ENCODE measurements at places on chromosomes 12 and 14. TPM values are rescaled to one million over a fixed set of nuclear protein-coding genes. Genes with fewer than 3 reads are reported as not detected.
A peak's percentile ranks its signal among the peaks of the same experiment; 100 is the strongest.

- peak; percentile 85 for DNase-seq
These were observed 67.2 kb upstream of the FAM181A start for GRCh38 chr14:93859957-93860356.

DNA sequence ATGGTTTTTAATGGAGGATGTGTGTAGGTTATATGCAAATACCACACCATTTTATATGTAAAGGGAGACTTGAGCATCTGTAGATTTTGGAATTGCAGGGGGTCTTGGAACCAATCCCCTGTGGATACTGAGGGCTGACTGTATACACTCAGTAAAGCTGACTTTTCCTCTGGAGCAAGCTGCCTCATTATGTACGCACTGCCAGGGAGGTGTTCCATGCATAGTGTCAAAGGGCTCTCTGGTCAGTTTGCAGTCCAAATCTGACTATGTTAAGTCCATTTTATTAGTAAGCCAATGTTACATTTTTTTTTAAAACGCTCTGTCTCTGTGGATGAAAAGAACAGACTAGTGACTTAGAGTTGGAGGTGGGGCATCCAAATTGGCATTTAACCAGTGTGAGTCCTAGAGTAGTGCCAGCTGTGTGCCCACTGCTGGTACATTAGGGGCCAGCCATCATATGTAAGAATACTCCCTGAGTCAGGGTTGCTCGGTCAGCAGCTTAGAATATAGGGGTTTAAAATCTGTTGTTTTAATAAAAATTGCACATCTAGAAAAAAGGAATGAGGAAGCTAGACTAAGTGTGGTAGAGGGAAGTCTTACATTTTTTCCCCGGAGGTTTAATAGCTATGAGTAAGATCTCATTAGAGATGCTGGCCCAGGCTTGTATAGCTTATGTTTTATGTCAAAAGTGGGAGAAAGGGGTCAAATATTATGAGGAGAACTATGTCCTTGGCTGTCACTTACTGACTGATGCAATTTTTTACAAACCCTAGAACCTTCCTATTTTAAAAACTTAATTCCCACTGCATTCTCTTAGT lies 87.0 kb downstream of the TESC start:
- no peak for DNase-seq

- no peak for DNase-seq
These were observed 59.4 kb downstream of the TTC7B start for GRCh38 chr14:90756755-90757345.

DNA sequence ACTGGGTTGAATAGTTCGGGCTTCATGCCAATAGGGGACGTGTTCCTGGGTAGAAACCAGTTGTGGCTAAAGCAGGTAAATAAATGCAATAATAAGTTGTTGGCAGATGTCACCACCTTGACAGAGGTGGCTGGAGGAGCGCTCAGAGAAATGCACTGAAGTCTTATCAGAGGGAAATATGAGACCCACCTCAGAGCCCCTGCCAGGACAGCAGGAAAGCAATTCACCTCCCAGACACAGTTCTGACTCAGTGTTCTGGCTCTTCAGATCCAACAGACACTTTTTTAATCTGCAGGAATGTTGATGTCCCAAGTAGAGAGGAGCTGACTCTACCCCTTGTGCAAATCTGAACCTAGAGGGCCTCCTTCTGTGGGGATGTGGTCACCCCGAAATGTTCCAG lies 687.1 kb upstream of the FBXO33 start:
- no peak for DNase-seq

- no peak for DNase-seq
These were observed 64.3 kb downstream of the PLEKHG3 start for GRCh38 chr14:64768401-64769095.

DNA sequence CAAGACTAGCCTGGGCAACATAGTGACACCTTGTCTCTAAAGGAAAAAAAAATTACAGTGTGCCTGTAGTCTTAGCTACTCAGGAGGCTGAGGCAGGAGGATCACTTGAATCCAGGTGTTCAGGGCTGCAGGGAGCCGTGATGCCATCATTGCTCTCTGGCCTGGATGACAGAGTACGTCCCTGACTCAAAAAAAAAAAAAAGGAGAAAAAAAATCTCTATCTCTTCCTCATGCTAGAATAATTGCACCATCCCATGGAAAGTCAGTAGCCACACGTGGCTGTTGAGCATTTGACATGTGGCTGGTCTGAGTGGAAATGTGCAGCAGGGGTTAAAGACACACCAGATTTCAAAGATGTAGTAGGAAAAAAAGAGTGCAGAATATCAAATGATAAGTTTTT lies 3.8 kb downstream of the RILPL1 start:
- no peak for DNase-seq

DNA sequence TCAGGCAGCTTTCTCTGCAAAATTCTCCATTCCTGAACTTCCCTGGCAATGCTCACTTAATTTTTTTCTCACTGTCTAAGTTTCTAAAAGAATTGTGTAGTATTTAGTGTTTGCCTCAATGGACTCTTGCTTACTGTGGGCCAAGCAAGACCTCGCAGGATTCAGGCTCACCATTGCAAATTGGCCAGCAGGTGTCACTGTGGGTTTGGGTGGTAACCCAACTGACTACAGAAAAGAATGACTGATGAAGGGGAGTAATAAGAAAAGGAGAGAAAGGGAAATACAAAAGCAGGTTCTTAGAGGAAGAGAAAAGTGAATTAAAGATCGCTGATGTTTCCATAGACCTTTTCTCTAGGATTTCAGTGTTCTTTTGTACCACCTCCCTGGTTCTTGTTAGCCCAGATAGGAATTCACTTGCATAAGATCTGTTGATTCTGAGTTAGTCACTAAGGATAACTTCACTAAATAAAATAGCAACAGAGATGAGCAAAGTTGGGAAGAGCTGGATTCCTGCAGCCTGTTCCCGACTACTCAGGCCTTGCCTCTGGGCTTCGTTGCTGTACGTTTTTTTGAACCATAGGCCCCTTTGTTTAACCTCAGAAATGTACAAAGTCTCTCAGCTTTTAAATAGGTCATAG lies 386.5 kb upstream of the DDHD1 start:
- DNase-seq, result peak; percentile 94

DNA sequence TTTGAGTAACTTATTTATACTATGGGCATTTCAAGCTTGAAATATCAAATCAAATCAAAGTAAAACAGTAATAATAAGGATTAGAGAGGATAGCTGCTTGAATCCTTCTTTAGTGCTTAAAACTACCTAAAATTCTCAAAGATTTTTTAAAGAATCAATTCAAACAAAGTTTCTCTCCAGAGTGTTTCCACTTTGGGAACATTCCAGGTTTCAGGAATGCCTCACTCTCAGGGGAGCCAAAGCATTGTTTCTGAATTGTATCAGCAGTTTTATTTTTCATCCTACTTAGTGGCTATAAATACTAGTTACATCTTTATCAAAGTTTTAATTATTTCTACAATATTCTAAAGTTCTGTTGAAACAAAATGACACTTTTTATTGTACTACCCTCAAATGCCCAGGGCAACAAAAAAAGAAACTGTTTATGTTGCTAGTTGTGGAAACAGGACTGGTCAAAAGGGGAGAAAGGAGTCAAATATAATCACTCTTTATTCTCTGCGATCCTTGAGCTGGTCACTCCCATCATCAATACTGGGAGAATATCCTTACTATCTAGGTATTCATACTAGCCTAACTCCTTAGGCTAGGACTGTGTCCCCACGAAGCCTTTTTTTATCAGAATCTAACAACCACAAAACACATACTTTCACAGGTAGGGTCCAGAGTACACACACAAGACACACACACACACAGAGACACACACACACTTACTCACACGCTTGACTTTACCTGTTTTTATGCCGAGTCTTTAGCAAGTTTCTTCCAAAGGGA lies 598 bp downstream of the RASSF9 start:
- DNase-seq, result peak; percentile 80

DNA sequence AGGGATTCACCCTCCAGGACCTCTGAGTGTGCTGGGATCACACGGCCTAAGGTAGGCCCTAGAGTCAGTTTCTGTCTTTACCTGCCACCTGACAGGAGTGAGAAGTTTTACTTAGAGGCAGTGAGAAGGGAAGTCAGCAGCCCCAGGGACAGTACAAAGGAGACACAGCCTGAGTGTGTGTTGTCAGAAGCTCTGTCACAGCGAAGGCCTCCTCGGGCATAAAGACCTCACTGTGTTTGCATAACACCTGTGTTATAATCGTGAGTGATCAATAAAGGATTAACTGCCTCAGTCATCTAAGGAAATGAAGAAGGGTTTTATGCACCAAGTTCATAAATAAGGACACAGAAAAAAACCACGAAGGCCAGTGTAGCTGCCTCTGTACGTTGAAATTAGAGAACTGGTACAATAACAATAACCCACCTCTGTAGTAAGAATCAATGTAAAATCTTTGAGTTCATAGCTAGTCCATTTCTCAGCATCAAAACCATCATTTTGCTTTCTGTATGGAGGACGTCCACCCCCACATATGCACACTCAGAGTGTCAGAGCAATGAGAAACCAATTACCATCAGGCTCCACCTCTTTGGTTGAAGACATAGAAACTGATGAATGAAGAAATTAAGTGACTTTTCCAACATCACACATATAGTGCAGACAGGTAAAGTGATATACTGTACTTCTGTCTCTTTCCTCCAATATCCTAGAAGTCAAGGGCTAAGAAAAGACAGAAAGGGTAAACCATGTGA lies 159.3 kb downstream of the DAD1 start:
- DNase-seq, result no peak

DNA sequence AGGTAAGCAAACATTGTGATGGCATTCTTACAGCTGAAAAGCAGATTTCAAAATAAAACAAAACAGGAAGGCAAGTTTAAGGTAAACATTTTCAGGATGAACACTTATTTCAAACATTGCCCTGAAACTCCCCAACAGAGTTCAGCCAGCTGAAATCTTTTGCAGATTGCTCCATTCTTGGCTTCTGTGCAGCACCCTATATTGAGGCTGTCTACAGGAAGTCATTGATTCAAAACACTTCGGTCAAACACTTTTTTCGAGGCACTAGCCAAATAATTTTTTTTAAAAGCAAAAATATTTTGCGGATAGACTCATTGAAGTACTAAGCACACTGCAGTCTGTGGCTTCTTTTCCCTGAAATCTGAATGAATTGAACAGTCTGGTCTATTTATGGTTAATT lies 318.1 kb upstream of the PDE3A start:
- DNase-seq, result peak; percentile 36

DNA sequence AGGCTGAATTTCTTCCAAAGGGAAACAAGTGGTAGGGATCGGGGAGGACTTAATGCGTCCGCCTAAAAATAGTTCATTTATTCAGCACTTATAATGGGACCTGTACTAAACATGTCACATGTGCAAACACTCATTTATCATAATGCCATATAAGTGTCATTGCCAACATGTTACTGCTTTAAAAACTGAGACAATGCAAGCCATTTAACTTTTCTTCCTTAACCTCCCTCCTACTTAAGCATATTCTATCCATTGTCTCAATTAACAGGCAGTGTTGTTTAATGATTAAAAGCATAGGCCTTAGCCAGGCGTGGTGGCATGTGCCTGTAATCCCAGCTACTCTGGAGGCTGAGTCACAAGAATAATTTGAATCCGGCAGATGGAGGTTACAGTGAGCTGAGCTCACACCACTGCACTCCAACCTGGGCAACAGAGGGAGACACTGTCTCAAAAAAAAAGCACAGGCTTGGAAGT lies 13.5 kb upstream of the SCFD1 start:
- peak; percentile 11 for DNase-seq

DNA sequence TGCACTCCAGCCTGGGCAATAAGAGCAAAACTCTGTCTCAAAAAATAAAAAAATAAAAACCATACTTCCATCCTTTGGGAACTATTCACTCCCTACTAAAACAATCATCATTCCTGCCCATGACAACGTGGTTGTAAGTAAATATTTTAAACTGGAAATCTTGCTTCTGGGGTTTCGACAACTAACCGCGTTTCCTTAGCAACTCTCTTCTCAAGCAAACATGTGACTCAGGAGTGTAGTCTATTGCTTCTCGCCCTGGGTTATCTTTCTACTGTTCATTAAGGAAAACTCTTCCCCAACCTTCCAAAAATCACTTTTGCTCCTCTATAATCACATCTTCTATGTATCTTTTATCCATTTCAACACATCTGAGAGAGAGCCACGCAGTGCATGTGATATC lies 21.8 kb downstream of the APPL2 start:
- DNase-seq, result no peak

DNA sequence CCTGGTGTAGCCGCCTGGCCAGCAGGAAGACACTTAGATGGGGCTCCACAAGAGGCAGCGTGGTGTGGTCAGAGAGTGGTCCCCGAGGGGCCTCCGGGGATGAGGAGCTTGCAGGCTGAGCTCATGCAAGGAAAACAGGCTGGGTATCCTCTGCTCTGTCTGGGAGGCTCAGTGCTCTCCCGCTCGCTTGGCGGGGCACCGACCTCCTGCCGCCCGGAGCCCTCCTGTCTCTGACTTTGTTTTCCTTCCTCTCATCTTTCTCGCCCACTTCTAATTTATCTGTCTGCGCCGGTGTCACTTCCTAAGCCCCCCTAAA lies 31.3 kb upstream of the DLK1 start:
- DNase-seq, result peak; percentile 46

GRCh38 chr12:97960741-97961608 lies 498.4 kb downstream of the RMST start:
- DNase-seq, result no peak

DNA sequence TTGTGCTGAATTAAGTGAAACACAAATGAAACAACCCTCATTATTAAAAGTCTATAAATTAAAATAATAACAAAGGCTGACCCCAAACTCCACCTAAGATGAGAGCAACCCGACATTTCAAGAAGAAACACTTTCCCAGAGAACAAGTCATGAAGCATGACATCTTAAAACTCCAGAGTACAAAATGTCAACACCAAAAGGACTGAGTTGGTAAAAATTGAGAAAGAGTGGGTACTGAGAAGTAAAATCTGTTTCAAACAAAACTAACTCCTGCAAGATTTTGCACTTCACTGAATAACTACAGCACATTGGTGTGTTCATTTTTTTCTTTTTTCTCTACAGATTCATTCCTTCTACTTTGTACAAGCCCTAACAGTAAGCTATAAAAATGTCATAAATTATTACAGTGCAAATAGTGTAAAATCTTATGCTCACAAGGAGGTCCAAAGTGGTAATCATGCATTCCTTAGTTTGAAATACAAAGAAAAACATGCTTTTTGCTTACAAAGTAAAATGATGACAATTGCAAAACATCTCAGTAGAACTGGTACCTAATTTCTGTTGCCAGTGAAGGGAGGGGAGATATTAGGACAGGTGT lies 31.8 kb downstream of the SLC35F4 start:
- no peak for DNase-seq

DNA sequence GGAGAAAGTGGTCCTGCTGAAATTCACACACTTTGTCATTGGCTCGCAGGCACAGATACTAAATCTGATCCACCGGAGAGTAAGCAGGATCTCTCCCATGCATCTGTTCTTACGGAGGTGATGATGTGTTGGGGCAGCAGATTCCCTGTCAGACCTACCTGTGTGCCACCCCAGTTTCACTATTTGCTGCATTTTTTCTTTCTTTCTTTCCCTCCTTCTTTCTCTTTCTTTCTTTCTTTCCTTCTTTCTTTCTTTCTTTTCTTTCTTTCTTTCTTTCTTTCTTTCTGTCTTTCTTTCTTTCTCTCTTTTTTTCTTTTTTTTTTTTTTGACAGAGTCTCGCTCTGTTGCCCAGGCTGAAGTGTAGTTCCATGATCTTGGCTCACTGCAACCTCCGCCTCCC lies 37.4 kb downstream of the WSCD2 start:
- DNase-seq, result no peak

The RHEBL1 gene
- polyA plus RNA-seq, result 3.4 TPM

The TOMM20L gene
- polyA plus RNA-seq, result 0.44 TPM

The TPCN1 gene
- 44.4 TPM for polyA plus RNA-seq

The KLHL42 gene
- 17.5 TPM for polyA plus RNA-seq

The REP15 gene
- polyA plus RNA-seq, result 1.4 TPM

The GPRC5D gene
- 0.40 TPM for polyA plus RNA-seq

The TMEM30B gene
- 2.5 TPM for polyA plus RNA-seq

The GALNT4 gene
- polyA plus RNA-seq, result 3.5 TPM

The ASCL1 gene
- polyA plus RNA-seq, result not detected

The LRFN5 gene
- polyA plus RNA-seq, result 7.0 TPM

All from muscle of leg (tissue), 16 donors.